SJSA1 (cell line): ENCODE measurements at places on chromosomes 12 and 14.

DNA sequence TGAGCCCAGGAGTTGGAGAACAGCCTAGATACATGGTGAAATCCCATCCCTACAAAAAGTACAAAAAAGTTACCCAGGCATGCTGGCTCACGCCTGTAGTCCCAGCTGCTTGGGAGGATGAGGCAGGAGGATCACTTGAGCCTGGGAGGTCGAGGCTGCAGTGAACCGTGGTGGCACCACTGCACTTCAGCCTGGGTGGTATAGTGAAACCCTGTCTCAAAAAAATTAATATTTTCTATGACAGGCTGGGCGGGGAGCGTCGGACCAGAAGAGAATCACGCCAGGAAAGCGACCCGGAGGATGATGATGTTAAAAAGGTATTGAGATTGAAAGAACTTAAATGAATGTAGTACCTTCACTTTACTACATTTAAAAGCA is 2.1 kb downstream of the PNN start:
- DNase-seq, result no peak

GRCh38 chr12:42584651-42585111 is 4.9 kb downstream of the PRICKLE1 start:
- no peak for DNase-seq

DNA sequence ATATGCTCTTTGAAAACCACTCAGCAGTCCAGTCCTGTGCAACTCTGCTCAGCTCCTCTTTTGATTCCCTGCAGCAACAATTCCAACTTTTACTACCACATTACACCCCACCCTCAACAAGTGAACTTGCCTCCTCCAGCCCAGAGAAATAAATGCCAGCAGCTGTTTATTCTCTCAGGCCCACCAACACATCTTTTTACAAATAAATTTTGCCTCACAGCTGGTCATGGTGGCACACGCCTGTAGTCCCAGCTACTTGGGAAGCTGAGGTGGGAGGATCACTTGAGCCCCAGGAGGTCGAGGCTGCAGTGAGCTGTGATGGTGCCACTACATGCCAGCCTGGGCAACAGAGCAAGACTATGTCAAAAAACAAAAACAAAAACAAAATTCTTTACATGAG is 9.8 kb downstream of the SNX6 start:
- no peak for DNase-seq

DNA sequence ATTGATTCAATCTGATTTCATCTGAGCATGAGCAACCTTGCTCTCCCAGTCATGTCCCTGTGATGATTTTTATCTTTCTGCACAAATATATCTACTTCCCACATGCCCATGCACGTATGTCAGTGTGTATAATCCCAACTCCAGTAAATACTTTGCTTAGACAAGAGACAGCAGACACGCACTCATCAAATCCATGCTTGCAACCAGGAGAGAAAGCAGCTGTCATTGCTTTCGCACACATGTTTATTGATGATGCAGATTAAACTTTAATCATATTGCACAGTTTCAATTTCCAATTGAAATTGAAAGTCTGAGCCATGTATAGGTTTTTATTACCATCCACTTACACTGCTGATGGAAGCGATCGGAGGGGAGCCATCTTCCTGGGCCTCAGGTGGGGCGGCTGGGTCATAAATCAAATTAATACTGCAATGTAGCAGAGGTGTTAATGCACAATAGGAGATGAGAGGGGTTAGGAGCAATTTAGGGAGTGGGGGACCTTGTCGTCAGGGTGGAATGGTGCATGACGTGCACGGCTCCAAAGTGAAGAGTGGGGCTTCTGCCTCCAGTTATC is 68.6 kb upstream of the SRRM4 start:
- no peak for DNase-seq

DNA sequence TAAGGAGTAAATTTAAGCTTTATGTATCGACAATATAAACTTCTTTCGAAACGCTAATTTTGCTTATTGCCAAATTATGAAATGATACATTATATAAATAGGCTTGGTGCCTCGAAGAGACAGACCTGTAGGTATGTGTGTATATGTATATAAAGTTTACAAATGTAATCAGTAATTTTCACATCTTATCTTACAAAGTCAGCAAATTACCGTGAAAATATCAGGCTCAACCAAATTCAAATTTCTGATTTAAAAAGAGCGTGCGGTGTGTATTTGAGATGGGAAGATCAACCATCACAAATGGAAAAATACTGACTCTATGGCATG is 605 bp downstream of the ZCRB1 start:
- no peak for DNase-seq

GRCh38 chr12:119307747-119308146 is 26.8 kb upstream of the CCDC60 start:
- DNase-seq, result no peak

- no peak for DNase-seq
Observed at GRCh38 chr12:104212516-104212915, 3.1 kb upstream of the TXNRD1 start.
